ENCODE measurements at places on chromosomes 3 and 15.

DNA sequence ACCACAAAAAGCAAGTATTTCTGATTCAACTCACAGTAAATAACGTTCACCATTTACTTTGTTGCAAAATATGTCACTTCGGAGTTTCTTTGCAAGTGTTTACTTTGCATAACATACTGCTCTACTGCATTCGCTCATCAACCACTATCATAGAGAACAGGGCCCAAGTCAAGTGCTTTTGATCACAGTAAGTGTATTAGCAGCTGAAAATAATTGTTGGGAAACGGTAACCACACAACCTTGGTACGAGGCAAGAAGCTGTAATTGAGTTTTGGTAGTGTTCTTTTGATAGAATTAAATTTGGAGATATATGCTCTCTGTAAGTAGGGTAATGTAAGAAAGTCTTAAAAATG, 80.1 kb downstream of the SATB1 start:
- DNase-seq = no peak

DNA sequence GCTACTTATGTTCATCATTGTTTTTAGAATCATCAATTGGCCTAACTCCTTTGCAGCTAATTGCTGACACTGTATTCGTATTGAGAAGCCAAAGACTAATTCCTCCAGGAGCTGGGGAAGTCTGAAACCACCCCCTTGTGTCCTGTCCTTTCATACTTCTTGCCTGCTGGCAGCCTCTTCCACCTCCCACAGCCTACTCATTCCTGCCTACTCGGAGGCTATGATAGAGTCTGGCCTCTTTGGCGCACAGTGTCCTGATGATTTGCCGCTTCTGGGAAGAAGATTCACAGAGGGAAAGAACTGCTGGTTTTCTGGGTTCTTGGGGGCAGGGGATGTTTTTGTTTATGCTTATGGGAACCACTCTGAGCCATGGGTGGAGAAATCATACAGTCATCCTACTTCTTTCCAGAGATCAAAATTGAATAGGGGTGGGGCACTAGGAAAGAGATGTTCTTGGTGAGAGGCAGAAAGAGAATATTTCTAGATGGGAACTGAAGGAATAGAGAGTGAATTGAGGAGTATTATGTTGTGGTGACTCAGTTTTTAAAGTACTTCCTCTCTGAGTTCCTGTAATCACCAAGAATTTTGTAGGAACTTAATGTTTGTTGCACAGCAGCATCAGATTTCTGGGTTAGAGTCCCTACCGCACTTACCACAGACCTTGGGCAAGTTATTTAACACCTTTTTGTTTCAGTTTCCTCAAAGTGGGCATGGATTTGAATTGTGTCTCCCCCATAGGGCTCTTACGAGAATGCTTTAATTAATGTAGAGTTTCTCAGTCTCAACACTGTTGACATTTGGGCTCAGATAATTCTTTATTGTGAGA, 22.1 kb upstream of the SCAANT1 start:
- DNase-seq = no peak

DNA sequence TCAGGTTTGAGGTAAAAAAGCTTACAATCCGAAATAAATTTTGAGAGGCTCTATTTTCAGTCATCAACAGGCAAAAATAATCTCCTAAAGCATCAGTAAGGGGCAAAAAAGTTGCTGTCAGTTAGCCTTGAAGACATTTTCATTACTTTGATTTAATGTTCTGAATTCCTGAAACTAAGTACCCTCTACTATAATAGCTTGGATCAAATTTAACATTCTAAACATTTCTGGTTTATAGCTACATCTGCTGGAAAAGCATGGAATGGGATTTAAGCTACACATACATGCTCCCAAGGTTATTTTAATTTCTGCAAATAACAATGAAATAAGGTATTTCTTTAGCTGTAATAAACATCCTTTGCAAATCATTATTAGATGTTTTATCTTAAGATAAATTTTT, 245.4 kb downstream of the ULK4 start:
- no peak for DNase-seq

DNA sequence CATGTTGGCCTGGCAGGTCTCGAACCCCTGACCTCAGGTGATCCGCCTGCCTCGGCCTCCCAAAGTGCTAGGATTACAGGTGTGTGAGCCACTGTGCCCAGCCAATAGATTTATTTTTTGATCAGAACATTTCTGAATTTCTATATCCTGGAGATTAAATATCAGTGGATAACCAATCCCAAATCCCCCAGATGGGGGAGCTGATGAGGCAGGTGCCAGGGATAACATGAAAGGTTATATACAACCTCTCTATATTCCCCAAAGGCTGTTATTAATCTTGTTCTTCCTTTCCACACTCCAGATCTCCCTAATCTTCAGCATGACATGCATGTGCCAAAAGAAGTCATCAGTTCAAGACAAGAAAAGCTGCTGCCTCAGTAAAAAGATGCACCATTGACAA, 112.3 kb downstream of the WDR76 start:
- peak; percentile 15 for DNase-seq

GRCh38 chr3:78741066-78741645, 1026.6 kb downstream of the ROBO1 start:
- no peak for DNase-seq

DNA sequence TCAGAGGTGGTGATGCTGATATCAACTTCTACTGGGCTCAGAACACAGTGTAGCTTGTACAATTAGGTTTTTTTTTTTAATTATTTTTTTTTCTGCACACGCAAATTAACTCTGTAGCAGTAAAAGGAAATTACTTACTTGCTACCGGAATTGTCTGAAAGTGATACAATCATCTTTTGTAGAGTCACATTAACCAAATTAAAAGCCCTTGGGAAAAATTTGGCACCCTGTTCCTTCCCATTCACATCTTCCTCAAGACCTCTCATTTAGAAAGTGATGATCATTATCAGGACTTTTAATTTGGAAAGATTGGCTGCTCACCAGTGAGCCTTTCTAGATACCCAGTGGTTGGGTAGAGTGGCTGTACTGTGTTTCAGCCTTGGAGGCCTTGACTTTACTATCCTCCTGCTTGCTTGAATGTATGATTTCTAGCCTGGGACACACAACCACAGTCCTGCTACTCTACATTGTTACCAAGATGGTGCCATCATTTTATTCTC, 158.3 kb downstream of the ECT2 start:
- DNase-seq = no peak

DNA sequence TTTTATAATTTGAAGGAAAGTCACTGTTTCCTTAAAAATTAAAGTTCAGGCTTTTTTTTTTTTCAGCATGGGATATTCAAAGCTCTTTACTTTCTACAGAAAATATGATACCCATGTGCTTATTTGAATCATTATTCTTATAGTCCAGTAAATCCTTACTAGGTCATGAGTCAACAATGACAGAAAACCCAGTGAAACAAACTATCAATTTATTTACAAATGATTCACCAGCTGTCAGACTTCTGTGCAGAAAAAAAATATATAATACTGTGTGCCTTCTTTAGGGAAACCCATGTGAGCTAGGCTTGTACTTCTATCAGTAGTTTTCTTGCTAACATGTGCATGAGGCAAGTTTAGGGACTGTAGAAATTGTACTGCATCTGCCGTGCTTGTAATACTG, 1.2 kb downstream of the ACP3 start:
- DNase-seq = no peak

GRCh38 chr3:13851997-13852637, 27.8 kb downstream of the WNT7A start:
- DNase-seq = no peak

DNA sequence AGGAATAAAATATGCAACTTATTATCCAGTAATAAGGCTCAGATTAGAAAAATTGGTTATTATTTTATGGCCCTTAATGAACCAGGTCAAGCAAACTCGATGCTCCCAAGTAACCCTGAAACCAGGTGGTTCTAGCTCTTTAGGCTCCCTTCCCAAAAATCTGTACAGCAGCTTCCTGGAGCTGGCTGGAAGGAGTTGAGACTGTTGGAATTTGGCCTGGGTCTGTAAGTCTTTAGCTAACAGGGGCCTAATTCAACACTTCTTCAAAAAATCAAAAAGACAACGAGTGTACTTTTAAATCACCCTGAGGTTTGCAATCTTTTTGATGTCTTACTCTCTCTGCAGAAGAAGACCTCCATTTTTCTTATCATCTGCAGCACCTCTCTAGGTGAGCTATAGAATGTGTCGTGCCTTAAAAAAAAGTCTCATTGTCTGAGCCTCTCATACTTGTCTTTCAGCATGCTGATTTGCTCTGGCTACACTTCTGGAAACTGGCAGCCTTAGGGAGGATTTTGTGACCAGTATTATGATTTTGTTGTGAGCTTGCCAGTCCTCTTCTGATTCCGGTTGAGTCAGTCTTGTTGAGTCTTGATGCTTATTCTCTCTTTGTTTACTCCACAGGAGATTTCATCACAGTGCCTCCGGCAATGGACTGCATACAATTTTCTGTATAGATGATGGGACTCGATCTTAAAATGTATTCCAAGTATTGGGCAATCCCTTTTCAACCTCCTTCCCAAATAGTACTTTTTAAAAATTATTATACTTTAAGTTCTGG, 235.0 kb upstream of the KBTBD8 start:
- no peak for DNase-seq

GRCh38 chr3:100033903-100034471, 80.3 kb downstream of the FILIP1L start:
- DNase-seq = no peak

DNA sequence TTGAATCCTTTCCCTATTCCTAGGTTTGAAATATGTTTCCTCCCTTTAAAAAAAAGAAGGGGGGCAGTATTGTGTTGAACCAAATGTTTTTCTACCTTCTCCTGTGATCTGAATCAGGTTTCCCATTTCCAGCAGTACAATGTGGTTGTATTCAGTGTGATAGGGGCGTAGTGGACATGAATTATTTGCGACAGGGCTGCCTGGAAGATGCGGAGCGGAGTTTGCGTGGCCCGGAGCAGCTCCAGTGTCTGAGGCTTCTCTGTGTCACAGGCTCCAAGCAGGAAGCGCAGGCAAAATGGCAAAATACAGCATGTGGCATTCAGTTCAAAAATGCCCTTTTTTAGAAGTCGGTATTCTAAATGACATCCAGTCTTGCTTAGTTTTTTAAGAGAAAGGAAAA, 154.4 kb downstream of the PGPEP1L start:
- peak; percentile 81 for DNase-seq

DNA sequence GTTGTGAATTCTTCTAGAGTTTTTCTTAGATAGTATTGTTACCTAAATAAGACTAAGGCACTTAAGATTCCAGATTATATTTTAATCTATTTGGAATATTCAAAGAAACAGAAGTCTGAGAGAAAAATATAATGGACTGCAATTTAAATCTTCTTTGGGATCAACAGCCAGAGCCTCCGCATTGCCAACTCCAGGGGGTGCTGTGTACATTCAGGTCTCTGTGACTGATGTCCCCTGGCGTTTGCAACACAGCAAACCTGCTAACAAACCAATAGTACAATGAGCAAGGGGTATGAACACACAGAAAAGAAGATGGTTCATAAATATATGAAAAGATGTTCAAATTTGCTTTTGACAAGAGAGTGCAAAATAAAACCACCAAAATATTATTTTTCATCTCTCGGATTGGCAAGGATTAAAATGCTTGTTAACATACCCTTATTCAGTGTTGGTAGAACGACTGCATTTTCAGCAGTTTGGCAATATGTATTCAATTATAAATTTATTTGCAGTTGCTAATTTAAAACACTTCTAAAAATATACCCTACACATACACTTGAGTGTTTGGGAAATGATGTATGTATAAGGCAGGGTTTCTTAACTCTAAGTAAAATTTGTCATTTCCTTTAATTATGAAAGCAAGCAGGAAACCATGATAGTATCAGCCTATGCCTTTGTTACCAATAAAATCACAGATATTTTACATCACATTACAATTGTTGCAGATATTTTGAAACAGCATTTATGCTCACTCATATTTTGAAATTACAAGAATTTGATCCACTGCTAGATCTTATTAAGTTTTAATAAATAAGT, 16.1 kb upstream of the TM4SF1 start:
- peak; percentile 78 for DNase-seq

DNA sequence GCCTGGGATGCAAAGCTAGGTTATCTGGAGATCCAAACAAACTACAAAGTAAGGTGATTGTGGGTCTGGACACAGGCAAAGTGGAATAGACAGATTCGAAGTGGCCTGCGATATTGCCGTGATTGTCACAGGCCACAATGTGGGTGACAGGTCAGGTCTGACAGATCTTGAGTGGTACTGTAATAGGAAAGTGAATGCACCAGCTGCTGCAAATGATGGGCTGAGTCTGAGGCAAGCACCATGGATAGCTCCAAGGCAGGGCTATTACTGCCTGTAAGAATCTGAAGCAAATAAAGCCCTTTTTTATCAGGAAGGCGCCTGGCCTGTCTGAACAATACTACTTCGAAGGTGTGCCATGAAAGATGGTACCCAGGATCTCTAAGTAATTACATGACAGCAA, 10.0 kb downstream of the ARMC8 start:
- DNase-seq = peak; percentile 33

Data from A172 (cell line).